Activated naive CD8-positive, alpha-beta T cell treated with anti-CD3 and anti-CD28 coated beads for 36 hours (primary cell): ENCODE measurements at places on chromosomes 2 and 18.

DNA sequence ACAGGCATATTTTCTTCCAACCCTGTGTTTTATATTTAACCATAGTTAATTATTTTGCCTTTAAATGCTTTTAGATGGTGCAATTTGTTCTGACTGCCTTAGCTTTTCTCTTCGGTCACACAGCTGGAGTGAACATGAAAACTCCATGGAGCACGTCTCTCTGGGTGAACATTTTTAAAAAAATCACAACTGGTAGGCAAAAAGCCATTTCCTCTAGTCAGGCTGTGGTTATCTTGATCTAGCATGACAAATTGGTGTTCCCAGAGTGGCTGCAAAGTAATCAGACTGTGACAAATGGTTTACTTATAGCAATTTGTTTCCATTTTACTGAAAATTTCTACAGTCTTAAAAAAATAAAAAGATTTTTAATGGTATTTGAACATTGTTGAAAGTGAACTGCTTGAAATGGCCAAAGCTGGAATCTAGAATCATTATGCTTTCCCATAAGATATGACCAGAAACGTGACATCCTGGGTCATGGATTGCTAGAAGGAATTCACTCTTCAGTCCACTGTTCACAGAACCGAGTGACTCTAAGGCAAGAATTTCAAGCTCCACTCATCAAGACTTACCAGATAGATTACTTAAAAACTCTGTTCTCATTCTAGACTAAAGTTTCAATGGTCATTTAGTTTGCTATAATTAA, 703.6 kb downstream of the CPS1 start:
- H3K27me3 ChIP-seq, result no peaks in the 10 kb centered on the region
- no peak overlapping the region for H3K4me3 ChIP-seq
- DNase-seq, result no peak

DNA sequence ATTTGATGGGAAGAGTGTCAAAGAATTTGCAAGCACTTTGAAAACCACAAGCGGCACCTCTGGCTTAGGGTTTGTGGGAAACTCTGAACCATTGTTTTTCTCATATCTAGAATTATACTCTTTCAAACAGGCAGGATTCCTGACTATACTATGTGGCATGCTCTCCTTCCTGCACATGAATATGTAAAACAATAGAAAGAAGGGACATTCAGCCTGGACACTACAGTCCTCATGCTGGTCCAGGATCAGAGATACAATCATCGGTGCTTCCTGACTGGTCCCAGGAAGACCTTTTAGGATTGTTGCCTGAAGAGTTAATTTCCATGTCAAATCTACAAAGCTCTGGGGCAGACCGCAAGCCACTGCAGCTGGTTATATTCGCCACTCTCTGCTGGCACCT, 55.7 kb upstream of the RASGRP3 start:
- DNase-seq, result no peak
- H3K27me3 ChIP-seq, result peaks cover 8% of the 10 kb centered on the region
- H3K4me1 ChIP-seq, result no peaks in the 10 kb centered on the region
- no peaks in the 10 kb centered on the region for H3K36me3 ChIP-seq
- H3K4me3 ChIP-seq, result no peak overlapping the region

DNA sequence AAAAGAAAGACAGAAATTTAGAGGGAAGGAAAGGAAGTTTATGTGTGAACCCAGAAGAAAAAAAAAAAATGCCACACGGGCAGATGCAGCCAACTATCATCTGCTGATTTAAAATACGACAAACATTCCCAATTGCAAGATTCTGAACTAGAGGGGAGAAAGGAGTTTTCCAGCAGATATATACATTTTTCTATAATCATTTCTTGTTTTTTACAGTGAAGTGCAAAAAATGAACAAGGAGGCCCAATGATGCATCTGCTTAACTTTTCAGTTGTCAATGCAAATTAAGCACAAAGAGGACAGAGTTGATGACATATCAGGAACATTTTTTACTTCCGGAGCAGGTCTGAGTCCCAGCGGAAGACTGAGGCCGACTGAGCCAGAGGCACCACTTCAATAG, 144.7 kb downstream of the MYCN start:
- H3K4me3 ChIP-seq, result no peak overlapping the region
- peaks cover 4% of the 10 kb centered on the region for H3K4me1 ChIP-seq
- no peak overlapping the region for H3K27ac ChIP-seq
- no peaks in the 10 kb centered on the region for H3K36me3 ChIP-seq
- H3K27me3 ChIP-seq, result no peaks in the 10 kb centered on the region
- no peak for DNase-seq

DNA sequence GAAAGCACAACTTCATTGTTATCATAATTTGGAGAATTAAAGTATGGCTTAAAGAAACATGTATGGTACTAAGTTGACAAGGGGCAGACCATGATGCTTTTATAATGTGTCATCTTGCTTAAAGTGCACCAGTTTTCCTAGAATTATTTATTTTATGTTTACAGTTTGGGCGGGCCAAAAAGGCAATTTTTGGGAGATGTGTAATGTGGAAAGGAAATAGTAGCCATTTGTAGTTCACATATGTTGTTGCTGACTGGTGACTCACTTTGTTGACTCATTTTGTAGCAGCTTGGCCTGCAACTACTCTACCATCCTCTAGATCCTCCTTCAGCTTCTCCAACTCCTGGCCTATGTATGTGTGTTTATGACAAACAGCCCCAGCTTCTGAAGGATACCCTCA, 7.7 kb downstream of the ZSCAN30 start:
- H3K4me3 ChIP-seq, result no peak overlapping the region
- H3K27me3 ChIP-seq, result no peaks in the 10 kb centered on the region
- no peak overlapping the region for H3K27ac ChIP-seq
- peaks cover 13% of the 10 kb centered on the region for H3K4me1 ChIP-seq
- DNase-seq, result no peak

- DNase-seq, result peak; percentile 24
- H3K36me3 ChIP-seq, result no peaks in the 10 kb centered on the region
- H3K4me3 ChIP-seq, result no peak overlapping the region
- H3K27ac ChIP-seq, result no peak overlapping the region
- H3K27me3 ChIP-seq, result no peaks in the 10 kb centered on the region
Measured at GRCh38 chr18:45621061-45621511, 5.8 kb downstream of the SLC14A2 start.

DNA sequence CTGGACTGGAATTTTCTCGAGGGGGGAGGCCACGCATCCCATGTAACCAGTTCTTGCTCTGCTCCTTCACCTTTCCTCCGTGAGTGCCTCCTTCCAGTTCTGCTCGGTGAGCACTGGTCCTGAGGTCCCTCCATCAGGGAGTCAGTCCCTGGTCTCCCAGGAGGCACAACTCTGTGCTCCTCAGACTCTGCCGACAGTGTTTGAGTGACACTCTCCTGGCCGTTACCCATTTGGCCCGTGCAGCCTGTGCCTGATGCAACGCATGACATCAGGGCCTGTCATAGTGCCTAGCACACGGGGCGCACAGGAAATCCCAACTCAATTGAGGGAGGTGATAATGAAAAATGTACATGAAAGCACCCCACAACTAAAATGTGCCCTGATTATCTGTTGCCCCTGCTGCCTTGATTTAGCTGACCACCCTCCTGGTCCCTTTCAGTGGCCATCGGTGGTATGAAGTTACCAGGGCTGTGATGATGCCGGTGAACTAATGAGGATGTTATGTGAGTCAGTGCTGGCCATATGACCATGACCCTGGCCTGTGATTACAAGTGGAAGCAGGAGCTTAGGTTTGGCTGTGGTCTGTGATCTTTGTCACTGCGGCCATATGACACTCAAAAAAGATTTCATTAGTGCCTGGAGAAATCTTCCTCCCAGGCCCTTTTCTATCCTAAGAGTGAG, 144.6 kb downstream of the TDRD15 start:
- H3K27ac ChIP-seq, result no peak overlapping the region
- no peaks in the 10 kb centered on the region for H3K36me3 ChIP-seq
- H3K4me3 ChIP-seq, result no peak overlapping the region

GRCh38 chr18:37874721-37875120, 309.1 kb upstream of the CELF4 start:
- no peaks in the 10 kb centered on the region for H3K36me3 ChIP-seq
- no peaks in the 10 kb centered on the region for H3K4me1 ChIP-seq
- no peak overlapping the region for H3K27ac ChIP-seq
- H3K4me3 ChIP-seq, result no peak overlapping the region

DNA sequence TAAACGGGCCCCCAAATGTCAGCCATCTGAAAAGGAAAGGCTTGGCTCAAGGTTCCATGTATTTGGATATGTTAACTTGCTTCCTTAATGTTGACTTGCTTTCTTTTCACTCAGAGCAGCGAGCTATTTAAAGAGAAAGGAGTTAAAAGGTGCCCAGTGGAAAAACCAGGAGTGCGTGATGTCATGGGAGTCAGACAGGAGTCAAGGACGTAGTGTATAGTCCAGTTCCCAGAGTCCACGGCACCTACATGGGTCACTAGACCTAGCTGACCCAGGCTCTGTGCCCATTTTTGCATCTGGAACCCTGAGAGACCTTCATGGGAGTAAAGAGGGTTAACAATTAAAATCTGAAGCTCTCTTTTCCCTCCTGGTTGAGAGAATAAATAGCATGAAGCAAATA, 19.8 kb downstream of the SLC3A1 start:
- no peak overlapping the region for H3K4me3 ChIP-seq
- no peak for DNase-seq
- peaks cover 6% of the 10 kb centered on the region for H3K4me1 ChIP-seq
- no peaks in the 10 kb centered on the region for H3K27me3 ChIP-seq

- peaks cover 6% of the 10 kb centered on the region for H3K27me3 ChIP-seq
- no peak for DNase-seq
- H3K4me1 ChIP-seq, result no peaks in the 10 kb centered on the region
Measured at GRCh38 chr18:24727685-24728084, 267.2 kb downstream of the HRH4 start.

GRCh38 chr2:23541503-23542229, 156.7 kb downstream of the KLHL29 start:
- no peak for DNase-seq
- H3K4me1 ChIP-seq, result peaks cover 4% of the 10 kb centered on the region
- no peaks in the 10 kb centered on the region for H3K36me3 ChIP-seq
- H3K4me3 ChIP-seq, result no peak overlapping the region
